ENCODE measurements at places on chromosomes 2 and 18. TPM values are rescaled to one million over a fixed set of nuclear protein-coding genes. Genes with fewer than 3 reads are reported as not detected.
A peak's percentile ranks its signal among the peaks of the same experiment; 100 is the strongest.

- H3K4me1 ChIP-seq: peaks cover 4% of the 10 kb centered on the region
- no peak overlapping the region for H3K4me3 ChIP-seq
- H3K36me3 ChIP-seq: no peaks in the 10 kb centered on the region
Measured at GRCh38 chr2:69291004-69291650, 95.9 kb downstream of the GFPT1 start.

DNA sequence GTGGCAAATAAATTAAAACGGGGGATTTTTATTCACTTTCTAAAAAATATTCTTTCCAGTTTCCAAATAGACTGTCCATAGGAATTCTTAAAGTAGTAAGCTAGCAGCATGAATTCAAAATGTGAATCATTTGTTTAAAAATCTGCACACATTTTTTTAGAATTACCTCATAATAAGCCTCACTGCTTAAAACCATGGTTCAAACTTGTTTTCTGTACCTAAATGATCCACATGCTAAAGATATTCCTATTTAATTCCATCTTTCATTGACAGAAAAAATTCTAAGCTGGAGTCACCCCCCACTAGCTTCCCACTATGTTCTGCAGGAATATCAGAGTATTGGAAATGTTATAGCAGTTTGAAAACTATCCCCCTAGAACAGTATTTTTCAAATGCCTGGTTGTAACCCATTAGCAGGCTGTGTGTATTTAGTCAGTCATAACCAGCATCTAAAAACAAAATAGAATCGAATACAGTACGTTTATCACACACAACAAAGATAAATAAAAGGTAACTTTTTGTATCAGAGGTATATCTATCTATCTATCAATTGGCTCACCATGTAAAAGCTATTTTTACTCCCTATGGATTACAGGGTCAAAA is 11.2 kb upstream of the IKZF2 start:
- no peak for DNase-seq
- H3K4me3 ChIP-seq: no peak overlapping the region
- peak overlapping the region; percentile 57 for H3K27ac ChIP-seq
- peaks cover 27% of the 10 kb centered on the region for H3K4me1 ChIP-seq
- no peaks in the 10 kb centered on the region for H3K36me3 ChIP-seq

GRCh38 chr2:225117051-225117716 is 74.9 kb upstream of the DOCK10 start:
- no peaks in the 10 kb centered on the region for H3K4me1 ChIP-seq
- no peak for DNase-seq
- no peak overlapping the region for H3K27ac ChIP-seq
- H3K4me3 ChIP-seq: no peak overlapping the region
- H3K27me3 ChIP-seq: peaks cover 3% of the 10 kb centered on the region
- no peaks in the 10 kb centered on the region for H3K36me3 ChIP-seq

GRCh38 chr2:29561628-29562027 is 359.8 kb downstream of the ALK start:
- no peak overlapping the region for H3K4me3 ChIP-seq
- H3K36me3 ChIP-seq: no peaks in the 10 kb centered on the region
- no peak overlapping the region for H3K27ac ChIP-seq
- H3K27me3 ChIP-seq: peaks cover 13% of the 10 kb centered on the region
- H3K4me1 ChIP-seq: no peaks in the 10 kb centered on the region

- DNase-seq: no peak
- no peaks in the 10 kb centered on the region for H3K36me3 ChIP-seq
- no peak overlapping the region for H3K4me3 ChIP-seq
- H3K27ac ChIP-seq: no peak overlapping the region
- H3K27me3 ChIP-seq: peaks cover 90% of the 10 kb centered on the region
Measured at GRCh38 chr2:70870790-70871189, 35.2 kb upstream of the CD207 start.

DNA sequence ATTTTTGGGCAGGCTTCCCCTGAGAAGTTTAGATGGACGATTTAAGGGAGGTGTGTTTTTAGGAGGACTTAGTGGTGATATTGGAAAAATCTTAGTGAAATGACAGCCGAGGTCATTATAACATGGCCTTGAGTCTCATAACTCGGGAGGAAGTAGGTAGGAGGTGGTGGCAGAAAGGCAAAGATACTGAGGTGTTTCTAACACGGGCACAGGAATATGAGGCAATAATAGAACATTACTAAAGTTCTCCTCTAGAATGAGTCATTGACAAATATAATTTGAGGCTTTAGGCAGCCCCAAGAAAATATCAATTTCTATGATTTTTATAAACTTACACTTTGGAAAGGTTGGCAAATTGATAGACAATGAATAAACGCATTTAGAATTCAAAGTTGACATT is 146.1 kb upstream of the ZEB2 start:
- no peak for DNase-seq
- H3K4me1 ChIP-seq: peaks cover 42% of the 10 kb centered on the region
- no peaks in the 10 kb centered on the region for H3K36me3 ChIP-seq

DNA sequence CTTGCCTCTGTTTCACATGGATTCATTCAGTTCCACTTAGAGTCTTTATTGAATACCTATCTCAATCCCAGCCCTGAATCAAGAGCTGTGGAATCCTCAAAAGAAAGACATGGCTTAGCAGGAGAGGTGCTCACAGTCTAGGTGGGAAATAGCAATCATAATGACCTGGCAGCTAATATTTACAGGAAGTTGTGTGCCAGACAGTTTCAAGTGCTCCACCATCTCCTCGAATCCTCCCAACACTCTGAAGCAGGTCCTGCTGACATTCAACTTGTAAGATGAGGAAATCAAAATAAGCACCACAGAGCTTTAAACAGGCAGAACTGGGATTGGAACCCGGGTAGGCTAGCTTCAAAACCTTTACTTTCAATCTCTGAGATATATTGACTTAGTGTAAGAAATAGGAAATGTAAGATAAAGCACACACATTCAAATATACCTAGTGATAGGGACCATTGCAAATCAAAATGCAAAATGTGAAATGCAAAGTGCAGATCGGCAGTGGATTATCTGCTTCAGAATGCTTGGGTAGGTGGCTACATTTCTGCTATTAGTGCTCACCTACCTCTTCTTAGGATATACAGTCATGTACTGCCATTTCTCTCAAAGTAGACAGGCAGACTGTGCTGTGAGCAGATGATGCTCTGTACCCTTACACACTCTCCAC is 182.0 kb downstream of the PRKCE start:
- DNase-seq: no peak
- H3K4me3 ChIP-seq: no peak overlapping the region
- no peaks in the 10 kb centered on the region for H3K4me1 ChIP-seq

DNA sequence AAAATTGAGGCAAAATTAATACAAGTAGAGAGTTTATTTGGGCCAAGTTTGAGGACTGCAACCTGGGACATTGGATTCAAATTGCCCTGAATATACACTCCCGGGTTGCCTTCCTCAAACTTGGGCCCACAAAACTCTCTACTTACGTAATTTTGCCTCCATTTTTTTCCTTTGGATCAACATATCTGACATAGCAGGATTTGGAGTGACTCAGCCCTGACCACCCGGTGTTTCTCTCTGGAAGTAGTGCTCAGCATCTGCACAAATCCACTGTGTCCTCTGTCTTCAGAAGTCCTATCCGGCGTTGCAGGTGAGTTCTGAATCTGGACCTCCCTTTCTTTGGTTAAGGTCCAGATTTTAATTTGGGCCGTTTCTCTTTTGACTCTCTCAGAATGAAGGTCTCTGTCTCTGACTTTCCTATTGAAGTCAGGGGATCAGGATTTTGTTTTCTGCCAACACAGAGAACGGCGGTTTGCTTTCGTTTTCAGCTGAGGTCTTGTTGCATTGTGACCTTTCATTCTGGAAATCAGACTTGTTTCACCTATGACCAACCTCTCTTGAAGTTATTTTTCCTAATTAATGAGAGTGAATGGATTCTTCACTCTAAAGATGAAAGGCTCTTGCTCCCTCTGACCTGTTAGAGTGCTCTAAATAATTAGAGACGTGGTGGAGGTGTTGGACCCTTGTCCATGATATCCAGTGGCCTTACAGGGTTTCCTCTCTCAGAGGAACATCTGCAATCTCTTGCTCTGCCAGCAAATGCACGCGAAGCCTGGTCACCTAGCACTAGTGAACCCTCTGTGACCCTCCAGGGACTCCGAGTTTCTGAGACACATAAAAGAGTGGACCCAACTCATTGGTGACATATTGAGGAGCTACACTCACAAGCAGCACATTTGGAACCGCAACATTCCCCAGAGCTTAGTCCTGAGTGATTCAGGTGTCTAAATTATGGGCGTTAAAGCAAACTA is 13.6 kb downstream of the TCF23 start:
- H3K36me3 ChIP-seq: no peaks in the 10 kb centered on the region
- no peaks in the 10 kb centered on the region for H3K27me3 ChIP-seq
- H3K4me3 ChIP-seq: no peak overlapping the region
- DNase-seq: no peak
- no peak overlapping the region for H3K27ac ChIP-seq

- no peak overlapping the region for H3K27ac ChIP-seq
- no peaks in the 10 kb centered on the region for H3K36me3 ChIP-seq
- no peak for DNase-seq
Measured at GRCh38 chr2:49199266-49199665, 45.0 kb upstream of the FSHR start.

DNA sequence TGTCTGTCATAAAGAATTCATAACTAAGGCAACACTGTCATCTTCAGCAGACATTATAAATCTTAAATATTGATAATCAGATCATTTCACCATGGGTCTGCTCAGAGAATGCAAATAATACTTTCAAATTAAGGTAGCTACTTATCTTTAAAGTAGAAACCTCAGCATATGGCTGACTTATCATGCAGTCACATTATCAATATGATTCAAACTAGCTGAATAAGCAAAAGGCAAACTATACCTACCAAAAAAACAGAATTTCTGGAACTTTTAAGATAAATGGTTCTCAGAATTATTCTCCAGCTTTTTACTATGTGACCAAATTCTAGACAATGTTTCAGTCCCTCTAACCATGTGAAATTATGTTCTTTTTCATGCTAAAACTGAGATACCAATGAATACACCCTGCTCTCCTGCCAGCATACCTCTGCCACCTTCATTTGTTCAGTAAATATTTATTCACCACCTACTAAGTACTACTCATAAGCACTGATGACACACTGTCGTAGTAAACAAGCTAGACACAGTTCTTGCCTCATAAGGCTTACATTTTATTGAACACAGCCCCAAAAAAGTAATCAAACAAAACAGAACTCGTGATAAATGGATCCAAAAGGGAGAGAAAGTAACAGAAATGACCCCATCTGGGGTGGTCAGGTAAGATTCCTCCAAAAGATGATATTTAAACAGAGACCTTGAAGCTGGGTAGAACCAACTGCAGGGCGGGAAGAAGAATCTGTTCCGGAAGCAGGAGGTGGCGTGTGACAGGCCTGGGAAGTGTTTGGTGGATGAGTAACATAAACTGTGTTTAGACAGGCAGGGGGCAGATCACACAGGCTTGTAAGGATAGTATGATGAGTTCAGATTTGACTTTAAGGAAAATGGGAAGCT is 17.7 kb downstream of the SPIRE1 start:
- H3K36me3 ChIP-seq: no peaks in the 10 kb centered on the region
- H3K27me3 ChIP-seq: no peaks in the 10 kb centered on the region
- peaks cover 12% of the 10 kb centered on the region for H3K4me1 ChIP-seq
- DNase-seq: no peak

DNA sequence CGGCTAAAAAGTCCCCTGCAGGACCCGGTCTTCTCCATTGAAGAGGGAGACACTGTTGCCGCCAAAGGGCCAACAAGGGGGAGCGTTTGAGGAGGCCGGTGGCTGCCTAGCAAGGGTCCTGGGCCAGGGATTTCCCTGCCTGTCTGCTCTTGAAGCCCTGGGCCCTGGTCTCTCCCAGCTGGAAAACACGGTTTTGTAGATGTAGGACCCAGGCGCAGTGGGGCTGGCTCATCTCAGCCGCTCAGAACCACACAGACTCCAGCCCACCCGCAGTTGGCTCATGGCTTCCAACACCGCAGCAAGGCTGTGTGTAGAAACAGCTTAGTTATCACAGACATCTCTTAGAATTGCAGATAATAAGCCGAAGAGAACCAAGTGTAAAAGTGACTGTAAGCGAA is 57.1 kb upstream of the TWIST2 start:
- H3K27me3 ChIP-seq: peaks cover 2% of the 10 kb centered on the region
- no peak overlapping the region for H3K4me3 ChIP-seq
- peaks cover 12% of the 10 kb centered on the region for H3K4me1 ChIP-seq
- no peaks in the 10 kb centered on the region for H3K36me3 ChIP-seq
- peak overlapping the region; percentile 64 for H3K27ac ChIP-seq
- no peak for DNase-seq

MAPRE2 gene
- 19.6 TPM for total RNA-seq

DSC2 gene
- 64.7 TPM for total RNA-seq

FBXO36 gene
- 5.1 TPM for total RNA-seq

TGFA gene
- 0.77 TPM for total RNA-seq

FRZB gene
- total RNA-seq: 13.0 TPM
